ENCODE measurements at places on chromosomes 4 and X. TPM values are rescaled to one million over a fixed set of nuclear protein-coding genes. Genes with fewer than 3 reads are reported as not detected.

SPRY1 gene
- 9.5 TPM for total RNA-seq

PDZD4 gene
- 0.68 TPM for total RNA-seq

MPP1 gene
- total RNA-seq, result 55.4 TPM

REPS2 gene
- 0.36 TPM for total RNA-seq

GPR82 gene
- total RNA-seq, result 0.07 TPM

NPY1R gene
- not detected for total RNA-seq

RHOXF1 gene
- total RNA-seq, result not detected

UFSP2 gene
- total RNA-seq, result 18.0 TPM

TMEM255A gene
- not detected for total RNA-seq

ITM2A gene
- 152 TPM for total RNA-seq

CT45A10 gene
- total RNA-seq, result not detected

TLL1 gene
- total RNA-seq, result not detected

C4orf50 gene
- 0.59 TPM for total RNA-seq

DCHS2 gene
- not detected for total RNA-seq

ARMCX4 gene
- 2.8 TPM for total RNA-seq

SOWAHD gene
- 2.2 TPM for total RNA-seq

FAM47E gene
- total RNA-seq, result not detected

C1QTNF7 gene
- not detected for total RNA-seq

TBC1D8B gene
- 0.32 TPM for total RNA-seq

LONRF3 gene
- not detected for total RNA-seq

ARAP2 gene
- 37.5 TPM for total RNA-seq

MAB21L2 gene
- total RNA-seq, result not detected

IL2 gene
- total RNA-seq, result 0.75 TPM

SEL1L3 gene
- total RNA-seq, result 63.4 TPM

IL15 gene
- 1.2 TPM for total RNA-seq

MAGEA12 gene
- not detected for total RNA-seq

KLHL5 gene
- 39.7 TPM for total RNA-seq

TMEM33 gene
- total RNA-seq, result 64.4 TPM

SASH3 gene
- 199 TPM for total RNA-seq

Data from T-helper 2 cell treated with Interferon-gamma antibody and Interleukin-4, amounts not matched to agents 100 ng/mL and 5 ng/mL, for 36 hours (primary cell).